Subcutaneous adipose tissue (tissue), 4 donors: ENCODE measurements at places on chromosomes 2 and 18. TPM values are rescaled to one million over a fixed set of nuclear protein-coding genes. Genes with fewer than 3 reads are reported as not detected.

The CTAGE1 gene
- not detected for total RNA-seq

The FIGN gene
- total RNA-seq, result 14.1 TPM

The ACADL gene
- total RNA-seq, result 21.3 TPM

The TMEM169 gene
- total RNA-seq, result 0.68 TPM

The UGT1A4 gene
- total RNA-seq, result not detected

The G6PC2 gene
- total RNA-seq, result not detected

The SLC4A3 gene
- total RNA-seq, result 5.7 TPM

The GALNT3 gene
- total RNA-seq, result 5.5 TPM

The SERPINB2 gene
- total RNA-seq, result 2.6 TPM

The UCN gene
- total RNA-seq, result 1.7 TPM

The OBSL1 gene
- 41.5 TPM for total RNA-seq

The TCF7L1 gene
- total RNA-seq, result 9.4 TPM

The SNRNP200 gene
- 67.8 TPM for total RNA-seq

The VAMP8 gene
- total RNA-seq, result 6.2 TPM

The NEUROD1 gene
- total RNA-seq, result not detected

The ADCY3 gene
- 79.7 TPM for total RNA-seq

The MC5R gene
- total RNA-seq, result not detected

The MAP3K2 gene
- 65.8 TPM for total RNA-seq

The GATA6 gene
- 2.0 TPM for total RNA-seq

The CRYGD gene
- total RNA-seq, result not detected

The CNTNAP5 gene
- total RNA-seq, result not detected
